ENCODE measurements at places on chromosomes 5 and 9. TPM values are rescaled to one million over a fixed set of nuclear protein-coding genes. Genes with fewer than 3 reads are reported as not detected.

- DNase-seq = no peak
These were observed 792.2 kb upstream of the CDH9 start for GRCh38 chr5:27830546-27830945.

The DNAH5 gene
- total RNA-seq = not detected

GRCh38 chr5:68088302-68088701 is 127.3 kb upstream of the PIK3R1 start:
- DNase-seq = no peak

The PSAT1 gene
- 67.6 TPM for total RNA-seq

- DNase-seq = no peak
These were observed 35.4 kb upstream of the IL17B start for GRCh38 chr5:149414405-149415065.

DNA sequence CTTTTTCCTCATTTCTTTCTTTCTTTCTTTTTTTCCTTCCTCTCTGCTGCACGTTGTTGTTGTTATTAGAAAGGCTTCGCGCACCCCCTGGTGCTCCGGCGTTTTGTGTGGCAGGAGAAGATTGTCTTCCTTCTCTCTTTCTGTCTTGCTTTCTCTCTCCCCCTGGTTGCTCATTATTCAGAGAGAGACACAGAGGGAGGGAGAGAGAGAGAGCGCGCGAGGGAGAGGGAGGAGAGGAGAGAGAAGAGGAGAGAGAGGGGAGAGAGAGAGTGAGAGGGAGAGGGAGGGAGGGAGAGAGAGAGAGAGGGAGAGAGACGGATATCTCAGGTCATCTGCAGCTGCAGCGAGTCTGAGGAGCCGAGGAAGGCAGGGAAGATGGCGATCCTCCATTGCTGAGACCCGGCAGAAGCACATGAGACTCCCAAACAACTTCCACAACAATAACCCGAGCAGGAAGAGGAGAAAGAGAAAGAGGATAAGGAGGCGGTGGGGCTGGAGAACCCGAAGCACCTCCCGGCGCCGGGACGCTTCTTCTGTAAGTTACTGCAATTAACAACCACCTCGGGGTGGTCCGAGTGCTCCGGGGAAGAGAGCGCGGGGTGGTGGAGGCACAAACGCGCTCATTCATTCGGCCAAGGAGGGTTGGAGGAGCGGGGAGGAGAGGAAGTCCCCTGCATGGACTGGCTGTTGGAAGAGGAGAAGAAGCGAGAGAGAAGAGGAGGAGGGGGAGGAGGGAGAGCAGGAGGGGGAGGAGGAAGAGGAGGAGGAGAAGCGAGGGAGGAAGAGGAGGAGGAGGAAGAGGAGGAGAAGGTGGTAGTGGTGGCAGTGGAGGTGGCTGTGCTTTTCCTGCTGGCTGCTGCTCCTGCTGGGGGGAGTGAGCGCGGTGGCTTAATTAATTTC is at the start of gene ZNF462:
Gene ZNF462, plus strand, starts transcription at position 346 of the 900 bp plus-strand sequence. CDS start 60,218 bp downstream, outside the sequence.
- DNase-seq = no peak

- no peak for DNase-seq
These were observed 121.1 kb upstream of the SLC25A48 start for GRCh38 chr5:135713161-135713915.

GRCh38 chr5:110854200-110854599 is 115.4 kb downstream of the SLC25A46 start:
- no peak for DNase-seq

- no peak for DNase-seq
These were observed 134.4 kb downstream of the TMEM38B start for GRCh38 chr9:105828596-105829213.

DNA sequence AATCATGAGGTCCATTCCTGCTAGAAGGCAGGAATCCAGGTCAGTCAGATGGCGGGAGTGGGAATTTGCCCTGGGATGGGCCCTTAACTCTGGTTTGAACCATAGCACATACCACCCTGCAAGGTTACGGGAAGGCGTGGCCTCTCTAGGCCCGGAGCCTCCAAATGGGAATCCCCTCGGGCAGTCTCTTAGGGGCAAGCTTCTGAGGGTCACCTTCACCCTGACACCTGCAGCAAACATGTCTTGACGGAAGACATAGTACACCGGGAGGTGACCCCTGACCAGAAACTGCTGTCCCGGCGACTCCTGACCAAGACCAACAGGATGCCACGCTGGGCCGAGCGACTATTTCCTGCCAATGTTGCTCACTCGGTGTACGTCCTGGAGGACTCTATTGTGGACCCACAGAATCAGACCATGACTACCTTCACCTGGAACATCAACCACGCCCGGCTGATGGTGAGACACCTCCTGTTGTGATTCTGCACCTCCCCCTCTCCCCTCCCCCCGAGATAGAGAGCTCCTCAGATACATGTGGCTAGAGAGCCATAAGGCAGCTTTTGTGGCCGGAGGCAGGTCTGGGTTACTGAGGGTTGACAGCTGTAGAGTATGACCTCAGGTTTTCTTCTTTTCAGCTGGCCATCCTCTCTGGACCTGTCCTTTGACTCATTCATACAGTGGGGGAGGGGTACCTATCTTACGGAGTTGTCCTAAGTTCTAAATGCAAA is 957 bp downstream of the PRELID1 start:
- DNase-seq = no peak

The ACOT12 gene
- not detected for total RNA-seq

- DNase-seq = no peak
These were observed 270.9 kb upstream of the ANKH start for GRCh38 chr5:15142458-15142857.

- DNase-seq = no peak
These were observed 101.3 kb downstream of the GADD45G start for GRCh38 chr9:89706086-89706485.

The GPR150 gene
- 0.11 TPM for total RNA-seq

The CCNB1 gene
- total RNA-seq = 164 TPM

The N4BP3 gene
- 3.4 TPM for total RNA-seq

- no peak for DNase-seq
These were observed 44.4 kb downstream of the ZNF474 start for GRCh38 chr5:122173474-122174415.

DNA sequence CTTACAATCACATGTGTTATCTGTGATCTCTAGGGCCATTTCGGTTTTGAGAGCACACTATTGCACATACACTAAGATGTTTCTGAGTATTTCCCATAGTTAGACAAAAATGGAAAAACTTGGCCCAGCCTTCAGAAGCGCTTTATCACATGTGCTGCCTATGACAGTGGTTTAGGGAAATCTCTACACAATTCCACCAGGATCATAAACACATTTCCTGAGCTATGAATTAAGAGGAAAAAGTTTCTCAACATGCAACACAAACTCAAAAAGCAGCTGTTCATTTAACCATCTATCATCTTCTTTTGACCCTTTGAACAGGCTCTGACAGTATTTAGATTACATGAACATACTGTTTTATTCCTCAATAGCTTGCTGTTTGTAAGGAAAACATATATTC is 15.1 kb downstream of the FGF1 start:
- no peak for DNase-seq

DNA sequence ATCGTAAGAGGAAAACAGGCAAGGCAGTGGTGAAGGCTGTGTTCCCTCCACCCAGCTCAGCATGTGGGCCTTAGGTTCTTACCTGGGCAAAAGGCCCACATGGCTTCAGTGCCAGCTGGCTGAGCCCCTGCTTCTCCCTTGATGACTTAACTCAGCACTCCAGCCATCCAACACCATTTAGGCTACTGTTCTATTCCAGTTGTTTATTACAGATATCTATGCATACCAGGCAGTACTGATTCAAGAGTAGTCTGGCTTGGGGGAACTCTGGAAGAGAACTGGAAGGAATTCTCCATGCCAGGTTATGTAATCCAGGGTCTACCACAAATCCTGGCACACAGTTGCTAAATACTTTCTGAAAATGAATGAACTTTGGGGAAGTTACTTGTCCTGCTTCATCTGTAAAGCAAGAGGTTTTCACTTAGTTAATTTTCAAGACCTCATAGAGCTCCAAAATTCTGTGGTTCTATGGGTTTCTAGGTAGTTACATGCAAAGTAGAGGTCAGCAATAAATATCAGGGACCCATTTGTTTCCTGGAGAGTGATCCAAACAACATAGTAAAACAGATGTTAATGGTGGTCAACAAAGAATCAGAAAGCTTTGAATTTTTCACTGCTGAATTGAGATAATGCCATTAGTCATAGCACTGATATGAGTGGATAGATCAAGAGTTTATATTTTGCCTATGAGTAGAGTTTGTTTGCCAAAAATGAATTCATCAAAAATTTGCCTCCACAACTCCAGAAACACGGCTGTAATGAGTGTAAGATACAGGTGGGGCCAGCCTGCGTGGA is 88.2 kb upstream of the OSMR start:
- no peak for DNase-seq

DNA sequence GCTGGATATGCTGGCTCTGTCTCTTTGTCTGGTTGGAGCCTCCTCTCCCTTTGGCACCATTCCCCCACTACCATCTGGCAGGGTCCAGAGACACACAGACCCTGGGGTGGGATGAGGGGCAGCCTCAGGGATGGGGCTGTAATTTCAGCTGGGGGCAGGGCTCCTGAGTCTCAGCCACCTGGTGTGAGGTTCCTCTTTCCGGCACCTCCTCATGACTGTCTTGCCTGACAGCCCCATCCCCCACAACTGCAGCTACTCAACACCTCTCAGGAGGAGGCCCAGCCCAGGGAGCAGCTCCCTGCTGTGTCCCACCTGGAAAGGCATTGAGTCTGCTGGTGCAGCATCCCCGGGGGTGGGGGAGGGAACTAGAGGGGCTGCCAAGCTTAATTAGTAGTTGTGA is 11.7 kb upstream of the RPS14 start:
- DNase-seq = no peak

DNA sequence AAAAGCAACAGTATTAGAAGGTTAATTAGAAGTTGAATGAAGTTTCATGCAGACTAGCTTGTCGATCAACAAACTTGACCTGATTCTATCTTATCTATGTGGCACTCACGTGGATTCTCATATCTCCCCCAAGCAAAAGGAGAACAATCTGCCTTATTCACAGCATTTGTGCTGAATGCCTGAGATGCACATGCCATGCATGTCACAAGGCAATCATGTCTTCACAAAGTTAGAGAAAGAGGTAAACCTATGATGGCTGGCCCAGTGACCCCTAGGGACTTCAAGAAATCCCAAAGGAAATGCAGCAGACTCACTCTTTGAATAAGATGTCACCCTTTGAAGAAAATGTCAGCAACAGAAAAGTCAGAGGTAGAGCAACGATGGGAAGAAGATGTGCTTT is 17.6 kb upstream of the SHOC1 start:
- no peak for DNase-seq

DNA sequence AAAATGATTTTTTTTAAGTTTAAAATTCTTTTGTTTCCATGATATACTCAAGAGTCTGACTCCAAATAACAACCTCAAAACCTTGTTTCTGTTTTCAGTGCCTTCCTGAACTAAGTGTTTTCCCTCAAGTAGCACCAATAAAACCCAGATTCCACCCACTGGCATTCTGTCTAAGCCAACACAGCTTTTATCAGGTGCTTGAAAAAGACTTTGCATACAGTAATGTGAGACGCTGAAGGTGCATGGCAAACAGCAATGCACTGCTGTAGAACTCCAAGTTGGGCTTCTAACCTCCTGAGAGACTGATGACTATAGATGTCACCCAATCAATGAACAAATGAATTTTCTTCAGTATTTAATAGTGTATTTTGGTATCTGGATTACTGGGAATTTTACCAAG is 95.7 kb downstream of the NFIB start:
- no peak for DNase-seq

DNA sequence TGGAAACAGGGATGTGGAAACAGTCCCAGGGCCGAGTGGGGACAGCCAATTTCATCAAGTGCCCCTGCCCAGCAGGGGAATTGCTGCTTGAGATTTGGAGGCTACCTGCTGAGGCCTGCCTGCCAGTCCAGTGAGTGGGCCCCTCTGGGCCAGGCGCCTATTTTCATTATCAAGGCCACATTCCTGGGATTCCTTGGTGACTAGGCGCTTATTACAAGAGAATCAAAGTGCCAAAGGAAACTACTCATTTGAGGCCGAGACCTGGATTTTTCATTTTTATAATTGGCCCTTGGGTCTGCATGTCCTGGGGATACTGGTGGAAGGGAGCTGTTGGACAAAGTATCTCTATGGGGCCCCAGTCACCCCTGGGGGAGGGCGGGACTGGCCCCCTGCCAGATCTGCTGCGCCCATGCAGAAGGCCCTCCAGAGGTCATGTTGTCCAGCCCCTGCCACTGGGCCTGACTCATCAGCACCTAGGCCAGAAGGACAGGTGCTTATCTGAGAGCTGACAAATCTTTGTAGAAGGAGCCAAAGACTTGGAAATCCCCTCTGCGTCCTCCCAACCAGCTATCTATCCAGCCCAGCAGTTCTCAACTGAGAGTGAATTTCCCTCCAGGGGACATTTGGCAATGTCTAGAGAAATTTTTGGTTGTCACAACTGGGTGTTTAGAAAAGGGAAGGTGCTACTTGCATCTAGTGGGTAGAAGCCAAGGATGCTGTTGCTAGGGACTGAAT is 45.6 kb downstream of the FOXI1 start:
- DNase-seq = no peak

- no peak for DNase-seq
These were observed 148.9 kb downstream of the ENC1 start for GRCh38 chr5:74491586-74491985.

The TMEM174 gene
- total RNA-seq = not detected

DNA sequence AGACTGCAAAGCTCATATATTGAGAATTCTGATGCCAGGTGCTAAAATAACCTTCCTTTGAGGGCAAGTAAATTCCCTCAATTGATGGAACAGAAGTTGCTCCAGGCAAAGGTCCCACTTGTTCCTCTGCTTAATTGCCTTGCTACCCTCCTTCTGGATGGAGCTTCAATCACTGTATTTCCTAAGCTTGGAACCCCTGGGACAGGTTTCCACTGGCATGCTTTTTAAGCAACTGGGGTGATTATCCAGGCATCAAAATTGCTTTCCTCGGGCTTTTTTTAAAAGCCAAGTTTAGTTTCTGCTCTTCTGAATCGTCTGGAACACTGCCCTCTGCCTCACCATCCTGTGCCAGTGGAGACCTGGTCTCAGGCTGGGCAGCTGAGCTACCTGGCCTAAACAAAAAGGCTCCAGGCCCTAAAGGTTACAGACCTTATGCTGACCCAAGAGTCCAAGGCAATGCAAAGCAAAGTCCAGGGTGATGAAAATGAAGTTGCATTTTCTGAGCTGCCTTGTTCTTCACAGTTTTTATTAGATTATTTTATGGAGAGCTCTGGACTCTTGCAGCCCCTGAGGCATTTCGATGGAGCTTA is 167.9 kb upstream of the CD180 start:
- no peak for DNase-seq

DNA sequence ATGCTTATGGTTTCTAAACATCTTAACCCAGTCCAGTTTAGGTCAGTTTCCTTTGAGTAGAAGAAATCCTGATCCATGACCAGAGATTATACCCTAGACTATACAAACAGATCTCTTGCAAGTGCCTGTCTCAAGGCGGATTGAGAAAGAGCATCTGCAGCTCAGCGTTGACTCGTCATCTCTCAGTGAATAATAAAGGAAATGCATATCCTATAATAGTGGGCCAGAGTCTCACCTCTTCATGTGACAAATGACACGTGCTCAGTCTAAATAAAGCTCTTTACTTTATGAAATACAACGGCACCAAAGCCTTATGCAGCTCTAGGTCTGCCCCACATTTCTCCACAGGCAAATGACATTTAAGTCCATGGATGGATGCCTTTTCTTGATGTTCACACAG is 179.4 kb upstream of the NR3C1 start:
- no peak for DNase-seq

The TPPP gene
- 0.11 TPM for total RNA-seq

GRCh38 chr9:114004221-114004716 is 73.8 kb downstream of the AMBP start:
- peak; percentile 3 for DNase-seq

The AHRR gene
- 33.3 TPM for total RNA-seq

- no peak for DNase-seq
These were observed 22.0 kb downstream of the HSD17B3 start for GRCh38 chr9:96279932-96280331.

GRCh38 chr9:133090752-133091385 is 29.1 kb downstream of the CEL start:
- no peak for DNase-seq

The SPATA31A1 gene
- not detected for total RNA-seq
